Right atrium auricular region (tissue), 2 donors: ENCODE measurements at places on chromosomes 2 and 18. TPM values are rescaled to one million over a fixed set of nuclear protein-coding genes. Genes with fewer than 3 reads are reported as not detected.
A peak's percentile ranks its signal among the peaks of the same experiment; 100 is the strongest.

The ESPNL gene
- total RNA-seq: 2.0 TPM

The GNAL gene
- 4.4 TPM for total RNA-seq

The CRACDL gene
- total RNA-seq: 5.3 TPM

The SKOR2 gene
- total RNA-seq: not detected

The PID1 gene
- total RNA-seq: 24.0 TPM

The CTNNA2 gene
- not detected for total RNA-seq

The IL36G gene
- not detected for total RNA-seq

The KRTCAP3 gene
- 1.2 TPM for total RNA-seq

The DCC gene
- not detected for total RNA-seq

The IL18RAP gene
- total RNA-seq: 0.30 TPM

The OTOS gene
- not detected for total RNA-seq

The LCT gene
- total RNA-seq: not detected

The AMER3 gene
- not detected for total RNA-seq

The DSG1 gene
- total RNA-seq: 4.2 TPM

GRCh38 chr2:167133614-167134013, 245.3 kb downstream of the XIRP2 start:
- H3K27me3 ChIP-seq: no peaks in the 10 kb centered on the region
- H3K27ac ChIP-seq: no peak overlapping the region
- no peak for DNase-seq
- H3K4me3 ChIP-seq: no peak overlapping the region

GRCh38 chr2:234939576-234939975, 12.2 kb upstream of the SH3BP4 start:
- no peaks in the 10 kb centered on the region for H3K27me3 ChIP-seq
- DNase-seq: no peak
- H3K27ac ChIP-seq: no peak overlapping the region
- H3K36me3 ChIP-seq: no peaks in the 10 kb centered on the region
- no peak overlapping the region for H3K4me3 ChIP-seq

- H3K27ac ChIP-seq: no peak overlapping the region
- H3K4me1 ChIP-seq: no peaks in the 10 kb centered on the region
- no peaks in the 10 kb centered on the region for H3K36me3 ChIP-seq
Observed at GRCh38 chr18:68588169-68588568, 126.7 kb downstream of the TMX3 start.

- no peak overlapping the region for H3K4me3 ChIP-seq
- no peaks in the 10 kb centered on the region for H3K36me3 ChIP-seq
- DNase-seq: peak; percentile 23
- H3K27me3 ChIP-seq: no peaks in the 10 kb centered on the region
- no peak overlapping the region for H3K27ac ChIP-seq
Observed at GRCh38 chr2:235216901-235217300, 265.1 kb downstream of the SH3BP4 start.

GRCh38 chr2:130985206-130985780, 108.0 kb downstream of the FAM168B start:
- H3K27ac ChIP-seq: no peak overlapping the region
- H3K4me1 ChIP-seq: no peaks in the 10 kb centered on the region
- no peak for DNase-seq
- H3K27me3 ChIP-seq: no peaks in the 10 kb centered on the region

GRCh38 chr2:18378020-18378653, 182.3 kb downstream of the RDH14 start:
- no peak for DNase-seq
- no peak overlapping the region for H3K4me3 ChIP-seq

GRCh38 chr2:84223191-84223590, 235.9 kb downstream of the SUCLG1 start:
- H3K27me3 ChIP-seq: no peaks in the 10 kb centered on the region
- H3K27ac ChIP-seq: no peak overlapping the region
- no peaks in the 10 kb centered on the region for H3K36me3 ChIP-seq
- H3K4me3 ChIP-seq: no peak overlapping the region
- H3K4me1 ChIP-seq: no peaks in the 10 kb centered on the region
- no peak for DNase-seq

DNA sequence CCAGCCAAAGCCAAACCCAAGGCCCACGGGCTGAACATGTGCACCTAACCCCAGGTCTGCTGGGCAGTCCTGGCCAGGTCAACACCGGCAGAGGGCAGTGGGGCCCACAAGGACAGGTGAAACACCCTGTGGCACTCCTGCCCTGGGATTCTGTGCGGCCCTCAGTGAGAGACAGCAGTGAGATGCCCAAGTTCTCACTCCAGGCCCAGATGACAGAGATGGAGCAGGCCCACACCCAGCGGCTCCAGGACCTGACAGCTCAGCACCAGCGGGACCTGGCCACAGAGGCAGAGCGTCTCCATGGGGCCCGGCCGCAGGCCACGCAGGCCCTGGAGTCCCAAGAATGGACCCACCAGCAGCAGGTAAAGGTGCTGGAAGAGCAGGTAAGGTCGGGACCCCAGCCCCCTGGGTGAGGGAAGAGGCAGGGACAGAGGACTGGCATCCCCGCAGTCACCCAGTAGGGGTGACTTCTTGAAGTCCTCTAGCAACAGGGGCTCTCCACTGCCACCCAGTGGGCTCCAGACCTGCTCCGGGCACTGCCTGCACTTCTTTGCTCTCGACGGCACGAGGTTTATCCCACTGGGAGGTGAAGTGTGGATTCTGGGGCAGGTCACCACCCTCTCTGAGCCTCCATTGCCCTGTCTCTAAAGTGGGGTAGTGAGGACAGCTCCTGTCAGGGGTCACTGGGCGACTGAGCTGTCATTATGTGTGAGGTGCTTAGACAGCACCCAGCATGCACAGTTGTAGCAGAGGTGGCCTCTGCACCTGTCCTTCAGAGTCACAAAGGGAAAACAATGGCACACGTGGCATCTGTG, 8.8 kb upstream of the SNED1 start:
- H3K36me3 ChIP-seq: no peaks in the 10 kb centered on the region
- H3K4me3 ChIP-seq: no peak overlapping the region
- DNase-seq: no peak
- H3K27me3 ChIP-seq: no peaks in the 10 kb centered on the region
- no peak overlapping the region for H3K27ac ChIP-seq
- H3K4me1 ChIP-seq: peaks cover 39% of the 10 kb centered on the region

GRCh38 chr2:134282629-134283400, 28.9 kb downstream of the MGAT5 start:
- no peak for DNase-seq
- peak overlapping the region; percentile 32 for H3K27ac ChIP-seq
- no peaks in the 10 kb centered on the region for H3K27me3 ChIP-seq
- H3K36me3 ChIP-seq: no peaks in the 10 kb centered on the region
- no peak overlapping the region for H3K4me3 ChIP-seq

GRCh38 chr18:64806232-64806631, 657.3 kb upstream of the LINC00305 start:
- no peaks in the 10 kb centered on the region for H3K36me3 ChIP-seq
- no peak overlapping the region for H3K4me3 ChIP-seq
- no peak for DNase-seq
- no peaks in the 10 kb centered on the region for H3K4me1 ChIP-seq

DNA sequence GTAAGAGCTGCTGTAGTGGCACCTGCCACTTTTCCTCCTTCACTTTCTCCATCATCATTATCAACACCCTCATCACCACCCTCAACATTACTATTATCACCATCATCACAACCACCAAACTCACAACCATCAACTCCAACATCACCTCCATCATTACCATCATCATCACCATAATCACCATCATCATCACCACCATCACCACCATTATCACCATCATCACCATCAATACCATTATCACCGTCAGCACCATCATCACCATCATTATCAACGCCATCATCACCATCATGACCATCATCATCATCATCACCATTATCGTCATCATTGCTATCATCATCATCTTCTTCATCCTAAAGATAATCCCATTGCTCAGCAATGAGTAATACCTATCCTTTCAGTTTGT, 255.8 kb downstream of the CYRIA start:
- DNase-seq: no peak
- no peak overlapping the region for H3K27ac ChIP-seq
- H3K4me1 ChIP-seq: peaks cover 31% of the 10 kb centered on the region
- H3K4me3 ChIP-seq: no peak overlapping the region
- H3K36me3 ChIP-seq: no peaks in the 10 kb centered on the region

DNA sequence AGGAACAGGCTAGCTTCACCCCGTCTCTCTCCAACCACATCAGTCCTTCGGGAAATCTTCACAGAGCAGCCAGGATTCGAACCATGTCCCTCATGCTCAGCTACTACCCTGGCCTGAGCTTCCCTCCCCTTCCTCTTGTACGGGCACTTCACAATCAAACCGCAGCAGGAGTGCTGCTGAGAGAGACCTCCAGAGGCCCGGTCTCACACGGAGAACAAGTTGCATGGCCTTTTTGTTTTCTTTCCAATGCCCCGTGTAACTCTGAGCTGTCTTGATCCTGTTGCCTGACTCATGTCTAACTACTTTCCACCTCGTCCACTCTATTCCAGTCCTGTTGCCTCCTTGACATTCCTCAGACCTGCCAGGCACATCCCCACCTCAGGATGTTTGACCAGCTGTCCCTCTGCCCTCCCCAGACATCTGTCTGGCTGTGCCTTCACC, 25.4 kb downstream of the FBLN7 start:
- no peaks in the 10 kb centered on the region for H3K27me3 ChIP-seq
- H3K4me1 ChIP-seq: no peaks in the 10 kb centered on the region
- no peak for DNase-seq
- H3K4me3 ChIP-seq: no peak overlapping the region
- H3K27ac ChIP-seq: no peak overlapping the region
